ENCODE measurements at places on chromosomes 3 and 15.

DNA sequence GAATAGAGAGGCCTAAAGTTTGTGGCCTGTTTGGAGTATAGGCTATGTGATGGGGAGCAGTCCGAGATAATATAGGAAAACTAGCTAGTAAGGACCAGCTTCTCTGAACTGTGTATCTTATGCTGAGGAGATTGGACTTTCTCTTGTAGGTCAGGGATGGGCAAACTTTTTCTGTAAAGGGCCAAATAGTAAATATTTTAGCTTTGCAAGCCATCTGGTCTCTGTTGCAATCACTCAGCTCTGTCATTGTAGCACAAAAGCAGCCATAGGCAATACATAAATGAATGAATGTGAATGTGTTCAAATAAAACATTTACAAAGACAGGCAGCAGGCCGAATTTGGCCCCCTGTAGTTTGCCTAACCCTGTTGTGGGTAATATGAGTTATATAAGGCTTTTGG lies 24.5 kb downstream of the TMOD3 start:
- no peak for DNase-seq

GRCh38 chr15:25734680-25735355 lies 128.3 kb downstream of the ATP10A start:
- DNase-seq: no peak

DNA sequence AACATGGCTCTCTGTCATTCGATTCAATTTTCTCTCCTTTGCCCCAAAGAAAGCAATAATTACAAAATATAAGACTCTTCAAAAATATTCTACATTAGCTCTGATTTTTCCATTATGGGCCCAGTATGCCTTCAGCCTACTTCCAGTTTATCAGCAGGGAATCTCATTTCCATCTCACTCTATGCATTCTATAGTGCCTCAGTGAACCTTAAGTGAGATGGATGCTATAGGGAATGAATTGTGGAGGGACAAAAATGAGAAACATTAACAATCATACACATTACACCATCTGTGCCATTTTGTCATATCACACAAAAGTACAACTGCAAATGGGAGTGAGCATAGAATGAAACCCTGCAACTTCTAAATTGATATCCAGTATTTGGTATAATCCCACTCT lies 50.7 kb upstream of the TSPAN3 start:
- no peak for DNase-seq

- no peak for DNase-seq
Observed at GRCh38 chr3:73571238-73571794, 53.4 kb downstream of the PDZRN3 start.

- no peak for DNase-seq
Observed at GRCh38 chr3:49058011-49058410, 28.8 kb upstream of the IMPDH2 start.

GRCh38 chr15:81160312-81161159 lies 26.5 kb downstream of the CFAP161 start:
- DNase-seq: no peak

GRCh38 chr3:162776148-162776547 lies 1279.5 kb downstream of the OTOL1 start:
- no peak for DNase-seq

DNA sequence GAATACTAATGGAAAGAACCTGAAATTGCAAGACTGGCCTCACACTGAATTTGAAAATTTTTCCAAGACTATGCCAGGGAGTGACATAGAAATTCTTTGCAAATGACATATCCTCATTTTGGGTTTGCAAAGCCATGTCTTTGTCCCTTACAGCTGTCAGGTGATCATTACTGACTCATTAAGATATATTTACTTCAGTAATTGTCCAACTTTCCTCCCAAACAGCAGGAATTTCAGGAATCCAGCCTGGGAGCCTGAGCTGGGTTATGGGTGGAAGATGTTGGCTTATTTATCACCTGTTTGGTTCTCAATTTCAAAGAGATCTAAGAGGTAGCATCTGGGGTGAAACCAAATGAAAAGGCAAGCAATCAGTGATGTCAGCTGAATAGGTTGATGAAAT lies 111.6 kb upstream of the ACP3 start:
- no peak for DNase-seq

GRCh38 chr15:58604455-58604923 lies 145.0 kb downstream of the ADAM10 start:
- DNase-seq: no peak

DNA sequence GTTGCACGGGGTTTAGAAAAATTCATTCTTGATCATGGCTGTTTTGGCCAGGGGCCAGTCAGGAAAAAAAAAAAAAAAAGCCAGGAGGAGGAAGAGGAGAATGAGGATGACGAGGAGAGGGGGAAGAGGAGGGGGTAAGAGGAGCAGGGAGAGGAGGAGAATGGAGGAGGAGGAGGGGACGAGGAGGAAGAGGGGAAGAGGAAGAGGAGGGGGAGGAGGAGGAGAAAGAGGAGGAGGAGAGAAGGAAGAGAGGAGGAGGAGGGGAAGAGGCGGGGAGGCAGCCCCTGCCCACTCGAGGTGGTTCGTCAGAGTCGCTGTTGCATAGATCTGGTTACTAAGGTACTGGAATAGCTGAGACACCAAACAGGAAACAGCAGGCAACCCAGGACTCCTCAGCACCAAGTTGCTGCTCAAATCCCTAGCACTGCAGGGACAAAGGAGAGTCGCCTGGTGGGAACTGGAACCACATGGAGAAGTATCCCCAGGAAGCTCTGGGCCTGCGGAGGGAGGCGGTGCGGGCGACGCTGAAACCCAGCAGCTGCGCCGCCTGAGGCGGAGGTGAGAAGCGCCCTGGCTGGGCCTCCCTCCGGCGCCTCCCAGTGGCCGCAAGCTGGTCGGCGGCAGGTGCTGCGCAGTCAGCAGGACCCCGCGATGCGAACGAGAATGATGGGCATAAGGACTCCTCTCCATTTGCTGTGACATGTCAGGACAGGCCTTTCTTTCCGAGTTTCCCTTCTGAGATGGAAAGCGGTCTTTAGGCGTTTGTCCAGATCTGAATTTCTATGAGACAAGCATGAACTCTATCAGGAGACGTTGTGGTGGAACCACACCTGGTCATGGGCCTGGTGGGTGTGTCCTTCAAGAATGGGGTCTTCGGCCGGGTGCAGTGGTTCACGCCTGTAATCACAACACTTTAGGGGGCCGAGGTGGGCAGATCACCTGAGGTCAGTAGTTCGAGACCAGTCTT lies 17.5 kb downstream of the FAM240A start:
- DNase-seq: no peak

DNA sequence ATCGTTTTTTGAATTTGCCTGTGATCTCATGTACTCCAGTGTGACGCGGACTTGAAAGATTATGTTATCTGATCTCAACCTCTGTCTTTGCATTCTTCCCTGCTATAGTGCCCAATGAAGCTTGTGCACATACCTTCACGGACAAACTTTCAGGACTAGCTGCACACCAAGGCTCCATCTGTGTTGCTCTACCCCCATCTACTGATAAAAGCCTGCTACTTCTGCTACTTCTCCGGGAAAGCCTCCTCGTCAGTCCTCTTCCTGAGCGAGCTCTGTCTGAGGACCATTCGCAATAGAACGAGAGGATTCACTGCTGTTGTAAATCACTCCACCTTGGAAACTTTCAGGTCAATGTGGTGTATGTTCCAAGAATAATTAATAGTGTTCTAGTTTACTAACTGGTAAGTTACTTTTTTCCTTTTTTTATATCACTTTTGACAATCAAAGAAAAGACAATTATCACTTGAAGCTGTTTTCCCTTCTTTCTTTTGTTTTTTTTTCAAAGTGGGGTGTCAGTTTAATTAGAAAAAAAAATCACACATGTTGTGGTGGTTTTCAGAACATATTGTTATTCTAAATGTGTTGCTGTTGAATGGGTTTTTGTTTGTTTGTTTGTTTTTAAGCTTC lies 217.6 kb downstream of the ARRDC4 start:
- no peak for DNase-seq

DNA sequence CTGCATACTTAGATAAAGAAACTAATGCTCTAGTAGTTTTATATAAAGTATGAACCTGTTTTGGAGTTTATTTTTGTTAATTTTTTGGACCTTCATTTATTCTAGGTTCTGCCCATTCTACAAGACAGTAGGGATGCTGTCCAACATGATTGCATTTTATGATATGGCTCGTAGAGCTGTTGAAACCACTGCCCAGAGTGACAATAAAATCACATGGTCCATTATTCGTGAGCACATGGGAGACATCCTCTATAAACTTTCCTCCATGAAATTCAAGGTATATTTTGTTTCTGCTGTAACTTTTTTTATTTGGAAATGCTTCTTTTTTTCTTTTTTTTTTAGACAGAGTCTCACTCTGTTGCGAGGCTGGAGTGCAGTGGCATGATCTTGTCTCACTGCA lies 33.3 kb upstream of the GRAMD1C start:
- DNase-seq: no peak

DNA sequence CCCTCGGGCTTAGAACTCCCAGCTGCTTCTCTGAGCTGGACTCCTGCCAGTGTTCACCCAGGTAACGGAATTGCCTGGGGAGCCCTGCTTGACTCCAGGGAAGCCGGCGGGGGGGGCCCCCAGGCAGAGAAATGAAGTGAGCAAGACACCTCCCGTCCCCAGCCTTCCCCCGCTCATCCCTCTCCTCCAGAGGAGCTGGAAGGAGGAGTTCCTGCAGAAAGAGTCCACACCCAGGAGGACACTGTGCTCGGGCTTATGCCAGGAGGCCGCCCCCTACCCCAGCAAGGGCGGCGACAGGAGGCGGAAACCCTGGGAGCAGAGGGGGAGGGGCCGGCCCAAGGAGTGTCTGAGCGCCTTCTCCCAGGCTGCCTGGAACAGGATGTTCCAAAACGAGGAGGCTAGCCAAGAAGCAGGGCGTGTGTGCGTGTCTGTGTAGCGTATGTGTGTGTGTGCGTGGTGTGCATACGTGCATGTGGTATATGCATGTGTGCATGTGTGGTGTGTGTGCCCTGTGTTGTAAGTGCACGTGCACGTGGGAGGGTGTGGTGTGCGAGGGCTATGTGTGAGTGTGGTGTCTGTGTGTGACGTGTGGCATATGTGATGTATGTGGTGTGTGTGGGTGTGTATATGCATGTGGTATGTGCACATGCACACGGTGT lies 511.3 kb downstream of the SHQ1 start:
- DNase-seq: no peak

GRCh38 chr15:40058476-40059140 lies 19.6 kb upstream of the SRP14 start:
- no peak for DNase-seq

- DNase-seq: no peak
Observed at GRCh38 chr3:169213956-169214355, 449.6 kb downstream of the MECOM start.

DNA sequence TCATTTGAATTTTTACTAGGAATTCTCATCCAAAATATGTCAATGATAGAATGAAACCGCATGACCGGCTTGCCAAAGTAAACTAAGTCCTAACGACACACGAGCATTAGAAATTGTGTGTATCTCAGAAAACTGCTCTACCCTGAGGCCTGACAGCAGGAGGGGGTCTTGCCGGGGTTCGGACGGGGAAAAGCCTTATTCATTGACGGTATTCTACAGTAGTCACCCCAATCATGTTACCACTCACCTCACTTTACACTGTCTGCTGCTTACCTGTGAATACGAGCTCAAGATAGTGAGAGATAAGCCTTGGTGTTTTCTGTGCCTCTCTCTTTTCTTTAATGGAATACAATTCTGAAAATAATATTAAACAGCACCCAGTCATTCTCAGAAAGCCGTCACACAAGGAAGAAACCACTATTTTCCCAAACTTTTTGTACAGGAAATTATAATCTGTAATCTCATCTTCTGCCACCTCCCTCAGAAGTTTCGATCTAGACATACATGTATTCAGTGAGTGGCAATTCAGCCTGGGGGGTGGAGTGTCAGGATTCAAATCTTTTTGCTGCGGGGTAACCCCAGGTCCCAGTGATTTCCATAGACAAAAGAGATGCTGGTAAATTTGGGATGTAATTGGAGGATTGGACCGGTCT lies 492 bp upstream of the FAM43A start:
- DNase-seq: no peak

- DNase-seq: no peak
Observed at GRCh38 chr3:19934098-19934566, at the start of gene EFHB. Gene EFHB, minus strand, starts transcription at chr3:19934217. Its CDS starts 199 bp downstream, at chr3:19934018.

DNA sequence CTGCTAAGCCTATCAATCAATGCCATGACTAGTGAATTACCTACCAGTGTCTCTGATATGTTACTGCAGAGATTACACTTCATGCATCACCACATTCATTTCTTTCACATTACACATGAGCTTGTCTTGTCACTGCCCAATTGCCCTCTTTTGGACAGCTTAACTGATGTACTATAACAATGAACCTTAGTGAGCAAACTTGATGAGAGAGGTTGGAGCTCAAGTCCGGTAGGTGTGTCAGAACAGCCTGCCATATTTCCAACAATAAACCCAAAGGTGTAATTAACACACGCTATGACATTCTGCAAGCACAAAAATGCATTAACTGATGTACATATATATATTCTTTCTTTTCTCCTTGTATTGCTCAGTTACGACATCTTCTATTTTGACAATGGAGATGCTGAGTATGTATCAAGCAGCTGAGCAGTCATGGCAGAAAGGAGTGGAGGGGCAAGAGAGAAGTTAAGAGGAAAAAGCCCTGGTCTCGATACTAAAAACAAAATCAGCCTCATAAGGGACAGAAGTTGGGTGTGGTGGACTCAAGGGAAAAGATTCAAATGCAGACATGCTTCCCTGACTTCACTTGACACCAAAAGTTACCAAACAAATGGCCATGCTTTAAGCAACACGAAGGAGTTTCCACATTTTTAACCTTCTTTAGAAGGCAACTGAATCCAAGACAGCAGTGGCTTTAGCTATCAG lies 538.2 kb downstream of the FOXP1 start:
- DNase-seq: no peak

- DNase-seq: no peak
Observed at GRCh38 chr3:108300103-108300849, 3.9 kb downstream of the HHLA2 start.

DNA sequence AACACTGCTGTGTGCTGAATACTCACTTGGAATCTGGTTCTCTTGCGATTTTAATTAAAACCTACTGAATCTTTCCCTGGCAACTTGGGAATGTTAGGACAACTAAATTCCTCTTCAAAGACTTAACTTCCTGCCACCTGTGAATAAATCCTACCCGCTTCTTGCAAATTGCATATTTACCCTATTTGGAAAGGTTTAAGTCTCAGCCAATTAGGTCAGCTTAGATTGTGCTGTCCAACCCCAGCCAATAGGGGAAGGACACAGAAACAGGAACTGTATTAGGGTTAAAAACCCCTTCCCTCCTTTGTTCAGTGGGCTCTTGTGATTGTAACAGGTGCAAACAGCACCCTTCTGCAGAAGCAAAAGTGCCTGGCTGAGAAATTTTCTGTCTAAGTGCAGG lies 38.6 kb upstream of the FSTL1 start:
- no peak for DNase-seq

DNA sequence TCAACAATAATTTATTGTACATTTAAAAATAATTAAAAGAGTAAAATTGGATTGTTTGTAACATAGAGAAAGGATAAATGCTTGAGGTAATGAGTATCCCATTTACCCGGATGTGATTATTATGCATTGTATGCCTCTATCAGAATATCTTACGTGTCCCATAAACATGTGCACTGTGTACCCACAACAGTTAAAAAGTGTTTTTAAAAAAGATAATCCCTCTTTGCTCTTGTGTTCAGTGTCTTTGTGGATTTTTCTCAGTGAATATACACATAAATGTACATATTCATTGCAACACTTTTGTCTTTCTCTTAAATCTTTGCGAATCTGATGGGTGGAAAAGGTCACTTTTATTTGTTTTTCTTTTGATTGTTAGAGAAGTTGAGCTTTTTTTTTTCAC lies 20.4 kb downstream of the YEATS2 start:
- no peak for DNase-seq

Data from hypothalamus (tissue), 51 donors.